ENCODE measurements at places on chromosomes 1 and 21.

DNA sequence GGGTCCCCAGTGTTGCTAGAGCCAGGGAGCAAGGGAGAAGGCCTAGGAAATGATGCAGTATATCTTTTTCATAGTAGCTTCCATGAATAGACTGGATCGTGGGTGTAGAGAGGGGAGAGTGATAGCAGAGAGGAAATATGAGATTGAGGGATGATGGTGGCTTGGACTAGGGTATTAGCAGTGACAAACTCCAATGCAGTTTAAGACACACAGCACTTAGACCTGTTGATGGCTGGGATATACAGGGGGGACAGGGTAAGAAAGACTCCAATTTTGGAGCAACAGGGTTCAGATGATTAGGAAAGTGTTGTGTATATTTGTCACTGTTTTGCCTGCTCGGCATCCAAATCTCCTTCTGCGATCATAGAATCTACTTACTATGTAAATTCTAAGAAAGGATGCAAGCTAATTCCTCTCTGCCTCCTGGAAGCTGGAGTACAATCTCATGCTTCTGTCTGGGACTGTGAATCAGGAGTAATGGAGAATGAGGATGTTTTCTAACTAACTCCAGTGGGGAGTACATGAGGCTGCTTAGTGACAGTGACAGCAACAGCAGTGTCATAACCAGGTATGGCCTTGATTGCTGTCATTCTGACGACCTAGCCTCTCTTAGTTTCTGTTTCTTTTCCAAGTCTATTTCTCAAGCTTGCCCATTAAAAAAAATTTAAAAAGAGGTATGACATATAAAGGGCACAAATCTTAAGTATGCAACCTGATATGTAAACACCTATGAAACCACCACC, 47.5 kb downstream of the SYDE2 start:
- peak; percentile 9 for DNase-seq

GRCh38 chr21:46025113-46025770, 43.7 kb downstream of the COL6A1 start:
- no peak for DNase-seq

DNA sequence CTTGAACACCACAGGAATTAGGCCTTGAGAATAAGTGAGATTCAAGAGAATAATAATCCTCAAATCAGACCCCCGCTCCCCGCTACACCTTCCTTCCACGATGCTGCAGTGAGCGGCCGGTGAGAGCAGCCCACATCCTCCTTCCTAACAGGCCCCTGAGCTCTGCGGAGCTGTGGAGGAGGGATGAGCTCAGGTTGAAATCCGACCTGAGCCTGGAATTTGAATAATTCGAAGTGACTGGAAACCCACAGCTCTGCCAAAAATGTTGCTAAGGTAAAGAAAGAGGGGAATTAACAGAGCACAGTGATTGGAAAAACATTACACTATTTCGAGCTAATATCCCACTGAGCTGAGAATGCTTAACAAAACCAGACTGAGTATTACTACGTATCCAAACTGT, 90.0 kb downstream of the URB2 start:
- no peak for DNase-seq

- DNase-seq, result peak; percentile 84
These were observed 7.8 kb downstream of the DIPK1A start for GRCh38 chr1:92953491-92953890.

DNA sequence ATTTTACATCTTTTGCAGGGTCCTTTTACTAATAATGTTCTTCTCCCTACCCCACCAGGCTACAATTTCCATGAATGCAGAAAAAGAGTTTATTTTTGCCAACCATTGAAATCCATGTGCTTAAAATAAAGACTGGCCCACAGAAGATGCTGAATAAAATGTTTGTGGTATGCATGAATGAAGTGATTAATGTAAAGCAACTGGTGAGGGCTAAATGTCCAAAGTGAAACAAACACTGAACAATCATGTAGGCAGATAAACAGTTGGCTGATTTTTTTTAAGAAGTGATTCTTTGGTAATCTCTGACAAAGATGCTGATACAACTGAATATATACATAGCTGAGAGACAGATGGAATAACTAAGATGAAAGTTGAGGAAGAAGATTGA, 94.5 kb downstream of the ST6GALNAC5 start:
- DNase-seq, result no peak

DNA sequence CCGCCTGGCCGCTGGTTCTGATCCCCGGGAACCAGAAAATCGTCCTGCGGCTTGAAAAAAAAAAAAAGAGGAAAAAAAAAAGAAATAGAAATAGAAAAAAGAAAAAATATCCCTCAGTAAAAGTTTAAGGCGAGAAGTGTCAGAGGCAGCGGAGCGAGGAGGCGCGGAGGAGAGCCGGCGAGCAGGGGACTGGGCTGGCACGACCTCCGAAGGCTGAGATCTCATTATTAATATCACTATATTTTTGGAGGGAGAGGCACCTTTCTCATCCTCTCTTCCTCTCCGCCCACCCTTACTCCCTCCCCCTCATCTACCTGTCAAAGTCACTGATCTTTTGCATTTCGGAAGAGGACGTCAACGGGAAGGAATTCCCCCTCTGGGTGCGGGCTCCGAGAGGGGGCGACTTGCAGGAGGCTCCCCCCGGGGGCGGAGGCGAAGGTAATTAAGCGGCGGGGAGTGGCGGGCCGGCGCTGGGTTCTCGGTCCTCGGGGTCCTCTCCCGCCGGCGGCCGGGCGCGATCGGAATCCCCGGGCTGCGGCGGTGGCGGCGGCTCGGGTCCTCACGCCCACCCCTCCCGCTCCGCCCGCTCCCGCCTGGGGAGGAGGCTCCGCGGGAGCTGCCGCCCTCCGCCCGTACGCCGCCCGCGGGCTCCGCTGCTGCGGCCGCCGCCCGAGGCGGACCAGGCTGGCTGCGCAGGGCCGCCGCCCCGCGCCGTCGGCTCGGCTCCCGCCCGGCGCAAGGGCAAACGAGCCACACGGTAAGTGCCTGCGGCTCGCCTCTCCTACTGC, at the start of gene NTNG1:
Gene NTNG1 (plus strand): TSS at position 337 of the 788 bp plus-strand sequence.
- DNase-seq, result no peak

- no peak for DNase-seq
These were observed 723.1 kb upstream of the B3GALT2 start for GRCh38 chr1:193909406-193910082.

DNA sequence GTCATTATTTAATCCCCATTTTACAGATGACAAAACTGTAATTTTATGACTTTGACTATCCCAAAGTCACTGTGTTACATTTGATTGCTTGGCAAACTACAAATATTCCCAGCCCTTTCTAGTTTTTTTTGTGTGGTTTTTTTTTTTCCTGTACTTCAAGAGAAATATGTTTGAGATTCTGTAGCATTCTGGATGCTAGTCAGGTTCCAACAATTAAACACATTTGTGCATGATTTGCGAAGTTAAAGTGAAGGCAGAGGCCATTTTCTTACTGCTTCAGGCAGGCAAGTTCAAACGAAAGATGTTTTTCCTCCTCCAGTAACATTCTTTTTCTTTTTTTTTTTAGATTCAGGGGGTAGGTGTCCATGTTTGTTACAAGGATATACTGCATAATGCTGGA, 107.9 kb upstream of the SERTAD4 start:
- DNase-seq, result no peak
